NCI-H774 (cell line): ENCODE measurements at places on chromosomes 2 and 18.

GRCh38 chr2:46874236-46874929 lies 41.2 kb downstream of the MCFD2 start:
- DNase-seq: no peak

DNA sequence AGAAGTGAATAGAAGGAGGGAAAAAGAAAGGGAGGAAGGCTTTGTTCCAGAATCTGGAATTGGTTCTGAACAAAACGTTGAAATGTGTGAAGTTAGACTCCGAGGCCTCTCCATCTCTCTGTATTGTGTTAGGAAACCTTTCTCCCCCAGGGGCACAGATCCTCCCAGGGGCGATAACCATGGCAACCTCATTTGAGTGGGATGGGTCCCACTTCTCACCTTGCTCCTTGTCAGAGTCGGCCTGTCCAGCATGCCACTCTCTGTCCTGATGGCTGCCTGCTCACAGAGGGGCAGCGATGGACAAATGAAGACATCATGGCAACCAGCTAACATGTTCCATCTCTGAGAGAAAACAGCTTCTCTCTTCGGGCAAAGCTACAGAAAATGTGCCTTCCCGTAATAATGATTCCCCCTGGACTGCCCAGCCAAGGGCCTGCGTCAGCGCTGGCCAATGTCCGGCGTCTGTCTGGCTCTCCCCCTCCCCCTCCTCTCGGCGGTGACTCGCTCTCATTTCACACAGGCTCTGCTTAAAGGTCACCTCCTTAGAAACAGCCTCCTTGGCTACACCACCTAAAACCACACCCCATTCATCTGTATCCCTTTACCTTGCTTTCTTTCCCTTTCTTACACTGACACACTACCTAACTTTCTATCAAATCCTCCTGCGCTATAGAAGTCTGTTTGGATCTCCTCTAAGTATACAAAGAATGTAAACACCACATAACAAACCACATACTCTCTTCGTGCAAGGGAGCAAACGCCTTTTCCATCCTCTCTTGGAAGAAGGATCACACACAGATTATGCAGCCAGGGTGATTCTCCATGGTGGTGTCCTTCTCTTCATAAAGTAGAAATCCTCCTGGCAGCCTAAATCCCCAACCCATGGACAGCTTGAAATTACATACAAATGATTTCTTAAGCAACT lies 32.1 kb upstream of the TTC39C start:
- no peak for DNase-seq

- no peak for DNase-seq
Observed at GRCh38 chr2:51454177-51454576, 422.2 kb upstream of the NRXN1 start.

GRCh38 chr2:63600881-63601460 lies 12.2 kb downstream of the MDH1 start:
- DNase-seq: no peak

DNA sequence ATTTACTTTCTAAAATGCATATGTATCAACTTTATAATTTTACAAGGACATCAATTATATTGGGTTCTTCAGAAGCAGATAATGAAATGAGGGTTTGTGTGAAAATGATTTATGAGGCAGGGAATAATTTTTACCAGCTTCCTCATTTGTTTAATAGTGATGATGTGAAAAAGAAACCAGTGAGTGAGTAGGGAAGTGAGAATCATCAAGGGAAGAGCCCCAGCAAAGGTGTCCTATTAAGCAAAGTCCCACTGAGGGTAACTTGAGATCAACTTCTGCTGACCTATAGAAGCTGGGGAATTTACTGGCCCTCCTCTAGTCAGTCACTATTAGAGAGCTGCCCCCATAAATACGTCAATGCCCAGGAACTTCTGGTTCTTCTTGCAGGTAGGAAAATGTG lies 266.8 kb upstream of the LYPD1 start:
- DNase-seq: no peak

DNA sequence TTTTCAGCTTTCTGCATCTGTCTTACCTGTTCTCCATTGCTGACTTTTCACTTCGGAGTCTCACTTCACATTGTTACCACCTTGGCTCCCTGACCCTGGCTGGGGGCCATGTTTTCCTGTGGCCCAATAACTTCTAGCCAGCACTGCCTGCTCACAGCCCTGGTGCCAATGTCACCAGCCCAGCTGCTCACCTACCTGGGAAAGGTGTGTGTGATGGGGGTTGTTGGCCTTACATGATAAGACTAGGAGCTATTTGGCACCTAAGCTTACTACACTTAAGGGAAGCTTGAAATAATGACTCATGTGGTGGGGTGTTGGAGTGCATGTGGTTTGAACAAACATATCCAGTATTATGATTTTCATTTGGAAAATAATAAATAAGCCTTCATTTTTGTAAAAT lies 37.5 kb upstream of the PGAP1 start:
- DNase-seq: no peak

DNA sequence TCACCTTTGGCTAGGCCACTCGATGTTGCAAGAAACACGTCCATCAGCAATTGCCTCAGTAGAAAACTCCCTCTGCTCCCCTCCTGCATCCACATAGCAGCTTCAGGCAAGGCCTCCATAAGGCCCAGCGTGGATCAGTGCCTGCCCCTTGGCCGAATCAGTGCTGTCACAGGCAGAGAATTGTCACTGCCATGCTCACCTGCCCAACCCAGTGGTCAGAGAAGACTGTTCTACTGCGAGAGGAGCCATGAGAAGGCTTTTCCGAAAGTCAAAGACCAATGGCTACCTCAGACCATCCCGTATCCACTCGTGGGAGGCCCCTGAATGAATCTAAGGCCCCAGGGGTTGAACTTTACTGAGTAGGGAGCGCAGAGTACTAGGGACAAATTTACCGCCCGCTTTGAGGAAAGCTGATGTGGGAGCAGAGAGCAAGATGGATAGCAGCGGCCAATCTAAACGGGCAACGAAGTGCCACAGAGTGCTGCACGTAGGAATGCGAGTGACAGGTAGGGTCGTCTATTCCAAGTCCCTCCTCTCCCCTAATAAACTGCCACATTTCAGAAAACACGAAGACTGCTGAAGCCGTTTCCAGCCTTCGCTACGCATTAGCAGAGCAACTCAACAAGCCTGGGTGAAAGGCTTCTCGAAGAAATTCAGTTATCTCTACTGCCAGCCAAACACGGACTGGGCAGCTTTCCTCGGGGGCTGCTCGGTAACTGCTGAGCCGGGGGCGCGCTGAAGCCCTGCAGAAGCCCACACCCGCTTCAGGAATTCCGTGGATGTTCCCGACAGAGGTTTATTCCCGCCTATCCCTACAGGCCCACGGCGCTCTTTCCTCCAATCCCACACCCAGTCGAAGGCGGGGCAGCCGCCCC lies 968 bp upstream of the RALBP1 start:
- no peak for DNase-seq

DNA sequence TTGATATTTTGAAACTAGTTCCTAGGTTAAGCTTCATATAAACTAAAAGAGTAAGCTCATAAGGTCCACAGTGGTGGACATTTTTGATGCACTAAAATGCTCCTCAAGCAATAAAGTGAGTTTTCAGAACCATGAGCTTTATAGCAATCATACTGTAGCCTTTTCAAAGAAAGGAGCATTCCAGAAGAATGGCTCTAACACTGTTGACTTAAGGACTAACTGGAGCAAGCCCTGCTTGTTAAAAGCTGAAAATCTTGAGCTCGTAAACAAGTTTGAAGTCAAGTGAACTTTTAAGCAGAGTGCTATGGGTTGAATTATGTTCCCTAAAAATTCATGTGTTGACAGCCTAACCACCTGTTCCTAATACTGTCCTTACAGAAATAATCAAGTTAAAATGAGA lies 38.0 kb downstream of the KYNU start:
- no peak for DNase-seq

GRCh38 chr2:5175231-5175630 lies 517.0 kb upstream of the SOX11 start:
- peak; percentile 24 for DNase-seq

- no peak for DNase-seq
Observed at GRCh38 chr2:69797836-69798289, 31.6 kb upstream of the GMCL1 start.

GRCh38 chr2:81576713-81577112 lies 1272.2 kb upstream of the LRRTM1 start:
- no peak for DNase-seq

- no peak for DNase-seq
Observed at GRCh38 chr2:11788461-11789124, 42.2 kb downstream of the LPIN1 start.

DNA sequence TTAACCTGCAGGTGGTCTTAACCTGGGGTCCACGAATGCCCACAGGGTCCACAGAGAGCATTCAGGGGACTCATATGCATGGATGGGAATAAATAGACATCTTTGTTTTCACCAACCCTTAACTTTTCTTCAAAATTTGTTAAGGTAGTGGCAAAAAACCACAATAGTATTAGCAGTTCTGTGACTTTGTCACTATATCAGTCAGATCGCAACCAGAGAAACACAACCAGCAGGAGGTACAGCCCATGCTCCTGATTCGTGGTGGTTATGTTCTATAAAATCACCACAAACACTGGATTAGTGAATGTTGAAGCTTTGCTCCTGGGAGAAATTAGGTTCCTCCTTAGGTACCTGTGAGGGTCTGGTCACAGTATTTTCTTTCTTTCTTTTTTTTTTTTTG lies 31.6 kb downstream of the B3GNT7 start:
- no peak for DNase-seq

DNA sequence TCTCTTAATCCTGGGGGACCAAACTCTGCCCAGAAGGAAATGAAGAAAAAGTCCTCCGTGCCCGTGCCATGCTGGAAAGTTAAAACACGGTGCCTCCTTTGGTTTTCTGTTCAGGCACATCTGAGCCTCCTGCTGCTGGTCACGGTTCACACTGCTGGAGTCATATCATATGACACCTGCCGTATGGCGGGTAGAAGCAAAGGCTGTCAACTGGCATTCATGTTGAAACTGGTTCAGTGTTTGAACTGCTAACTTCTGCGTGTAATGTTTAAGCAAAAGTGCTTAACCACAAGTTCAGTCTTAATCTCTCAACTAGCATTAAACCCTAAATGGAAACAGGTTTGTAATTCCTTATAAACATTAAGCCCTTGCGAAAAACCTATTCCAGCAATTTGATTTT lies 3.1 kb downstream of the STK39 start:
- DNase-seq: peak; percentile 45

DNA sequence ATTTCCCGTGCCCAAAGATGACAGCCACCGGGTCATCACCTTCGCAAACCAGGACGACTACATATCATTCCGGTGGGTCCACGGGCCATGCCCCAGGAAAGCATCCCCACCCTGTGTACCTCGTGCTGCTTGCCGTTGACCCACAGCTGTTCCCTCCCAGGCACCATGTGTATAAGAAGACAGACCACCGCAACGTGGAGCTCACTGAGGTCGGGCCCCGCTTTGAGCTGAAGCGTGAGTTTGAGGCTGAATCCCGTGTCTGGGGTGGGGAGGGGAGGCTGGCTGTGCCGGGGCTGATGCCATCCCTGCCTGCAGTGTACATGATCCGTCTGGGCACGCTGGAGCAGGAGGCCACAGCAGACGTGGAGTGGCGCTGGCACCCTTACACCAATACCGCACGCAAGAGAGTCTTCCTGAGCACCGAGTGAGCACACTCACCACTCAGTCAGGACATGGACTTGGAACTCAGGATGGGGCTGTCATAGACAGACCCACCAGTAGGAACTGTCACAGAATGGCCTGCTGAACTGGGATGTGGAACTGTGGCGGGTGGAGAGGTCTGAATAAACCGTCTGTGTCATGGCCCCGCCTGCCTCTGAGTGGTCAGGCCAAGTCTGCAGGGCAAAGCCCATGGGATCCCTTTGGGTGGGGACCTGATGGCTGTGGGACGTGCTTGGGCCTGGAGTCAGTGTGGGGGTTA lies 3.5 kb downstream of the IMP4 start:
- DNase-seq: no peak

DNA sequence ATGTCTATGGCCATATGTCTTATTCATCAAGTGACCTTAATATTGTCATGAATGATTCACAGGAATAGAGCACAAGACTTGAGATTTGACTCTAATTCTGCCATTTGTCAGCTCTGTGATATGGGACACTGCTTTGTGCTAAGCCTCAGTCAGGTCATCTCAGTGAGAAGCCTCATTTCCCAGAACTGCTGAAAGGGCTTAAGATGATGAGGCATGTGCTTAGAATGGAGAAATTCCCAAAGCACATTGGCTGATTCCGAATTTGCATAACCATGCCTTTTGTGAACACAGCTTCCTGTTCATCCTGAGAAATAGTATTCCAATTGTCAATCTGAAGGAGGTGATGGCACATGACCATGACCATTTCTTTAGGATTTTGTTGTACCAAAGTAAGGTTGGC lies 218.1 kb downstream of the ALK start:
- DNase-seq: no peak

DNA sequence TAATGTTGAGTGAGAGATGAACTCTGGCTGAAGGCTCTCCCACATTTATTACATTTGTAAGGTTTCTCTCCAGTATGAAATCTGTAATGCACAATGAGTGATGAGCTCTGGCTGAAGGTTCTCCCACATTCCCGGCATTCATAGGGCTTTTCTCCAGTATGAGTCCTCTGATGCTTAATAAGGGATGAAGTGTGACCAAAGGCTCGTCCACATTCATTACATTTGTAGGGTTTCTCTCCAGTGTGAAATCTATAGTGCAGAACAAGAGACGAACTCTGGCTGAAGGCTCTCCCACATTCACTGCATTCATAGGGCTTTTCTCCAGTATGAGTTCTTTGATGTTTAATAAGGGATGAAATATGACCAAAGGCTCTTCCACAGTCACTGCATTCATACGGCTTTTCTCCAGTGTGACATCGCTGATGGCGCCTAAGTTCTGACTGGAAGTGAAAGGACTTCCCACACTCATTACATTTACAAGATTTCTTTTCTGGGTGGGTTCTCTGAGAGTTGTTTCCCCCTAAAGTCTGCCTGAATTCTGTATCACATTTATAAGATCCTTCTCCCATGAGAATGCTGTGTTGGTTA lies 10.2 kb downstream of the ZNF514 start:
- DNase-seq: no peak

- peak; percentile 11 for DNase-seq
Observed at GRCh38 chr18:25248755-25249154, 103.2 kb downstream of the ZNF521 start.

GRCh38 chr2:108927936-108928659 lies 60.9 kb downstream of the EDAR start:
- DNase-seq: no peak

DNA sequence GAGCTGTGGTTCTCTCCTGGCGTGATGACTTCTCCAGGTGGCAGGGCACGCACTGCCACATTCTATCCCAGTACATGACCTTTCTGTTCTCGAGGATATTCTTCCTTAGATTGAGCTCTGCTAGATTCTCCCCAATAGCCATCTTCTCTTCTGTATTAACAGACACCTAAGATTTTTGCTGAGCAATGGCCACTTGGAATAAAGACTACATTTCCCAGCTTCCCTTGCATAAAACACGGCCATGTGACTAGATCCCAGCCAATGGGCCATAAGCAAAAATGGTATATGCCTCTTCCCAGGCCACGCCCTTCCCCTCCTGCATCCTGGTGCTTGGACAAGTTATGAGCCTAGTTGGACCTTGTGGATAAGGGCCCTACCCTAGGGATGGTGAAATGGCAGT lies 82.1 kb downstream of the EIF2AK3 start:
- DNase-seq: no peak

GRCh38 chr2:196875414-196875813 lies 51.1 kb downstream of the PGAP1 start:
- no peak for DNase-seq

- DNase-seq: no peak
Observed at GRCh38 chr18:35817604-35818352, 154.7 kb upstream of the RMP24 start.
